ENCODE measurements at places on chromosomes 4 and X.

DNA sequence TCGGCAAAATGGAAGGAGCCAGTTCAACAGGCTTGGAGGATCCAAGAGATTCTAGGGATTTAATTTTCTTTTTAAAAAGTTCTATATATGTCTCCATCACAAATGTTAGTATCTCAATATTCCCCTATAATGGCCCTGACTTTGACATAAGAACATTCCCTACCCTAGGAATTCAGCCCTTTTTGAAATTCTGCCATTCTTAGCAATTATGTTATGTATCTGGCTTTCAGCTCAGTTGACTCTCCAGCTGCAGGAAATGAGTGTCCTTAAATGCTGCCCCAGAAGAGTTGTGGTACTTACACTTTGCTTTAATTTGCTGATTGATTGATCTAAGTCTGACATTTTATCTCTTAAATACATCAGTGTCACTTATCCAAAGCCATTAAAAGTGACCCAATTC is 1454.3 kb downstream of the FSTL5 start:
- no peak for DNase-seq

DNA sequence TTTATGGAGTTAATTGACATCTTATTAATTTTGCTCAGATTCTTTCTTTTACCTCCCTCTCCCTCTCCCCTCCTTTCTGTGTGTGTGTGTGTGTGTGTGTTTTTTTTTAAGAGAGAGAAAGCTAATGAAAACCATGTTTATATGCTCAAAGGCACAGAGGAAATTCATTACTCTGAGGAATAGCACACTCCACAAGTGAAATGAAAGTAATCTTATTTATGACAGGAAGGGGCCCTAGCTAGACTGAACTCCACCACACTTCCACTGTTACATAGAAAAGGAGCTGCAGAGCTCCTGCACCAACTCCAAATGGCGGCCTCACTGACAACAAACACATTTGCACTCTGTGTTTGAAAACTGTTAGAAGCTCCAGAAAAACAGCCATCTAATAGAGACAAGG is 150.6 kb downstream of the RASL11B start:
- DNase-seq = no peak

GRCh38 chr4:71009890-71010588 is 16.6 kb downstream of the DCK start:
- no peak for DNase-seq

DNA sequence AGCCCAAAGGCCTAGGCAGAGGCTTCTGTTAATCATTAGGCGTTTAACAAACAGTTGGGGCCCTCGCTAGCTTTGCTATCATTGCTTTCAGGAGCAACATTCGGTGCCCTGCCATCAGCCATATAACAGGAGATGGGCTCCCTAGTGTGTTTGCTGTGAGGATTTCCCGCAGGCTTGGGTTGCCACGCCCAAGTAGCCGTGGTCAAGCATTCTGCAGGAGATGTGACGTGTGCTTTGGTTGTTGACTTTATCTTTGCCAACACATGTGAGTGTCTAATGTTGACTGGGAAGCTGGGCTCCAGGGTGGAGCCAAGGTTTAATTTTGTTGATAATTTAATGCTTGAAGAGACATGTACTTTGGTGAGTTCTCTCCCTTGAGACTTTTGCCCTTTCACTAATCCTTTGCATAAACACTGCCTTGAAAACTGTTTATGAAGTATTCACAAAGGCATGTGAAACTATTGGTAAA is 184.6 kb upstream of the KIT start:
- no peak for DNase-seq

GRCh38 chr4:107824350-107825071 is at the start of gene SGMS2:
SGMS2 (plus strand) TSS chr4:107824932; CDS start chr4:107895554, 70,622 bp downstream.
- DNase-seq = no peak

GRCh38 chr4:61251129-61251528 is 51.0 kb downstream of the ADGRL3 start:
- DNase-seq = no peak

DNA sequence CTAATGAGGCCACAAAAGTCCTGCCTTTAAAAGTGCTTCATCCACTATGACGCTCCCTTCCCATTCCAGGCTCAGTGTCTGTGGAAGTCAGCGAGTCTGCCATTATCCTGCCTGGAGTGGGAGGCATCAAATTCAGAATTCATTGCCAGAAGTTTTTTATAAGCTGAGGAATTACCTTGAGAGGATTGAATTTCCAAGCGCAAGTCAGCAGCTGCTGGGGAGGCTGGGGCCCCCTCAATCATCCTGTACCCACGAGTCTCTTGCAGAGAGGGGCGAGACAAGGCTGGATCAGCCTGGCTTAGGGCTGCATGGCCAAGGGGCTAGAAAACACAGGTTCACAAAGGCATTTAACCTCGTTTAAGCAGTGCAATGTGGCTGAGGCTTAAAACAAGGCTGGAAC is 170.5 kb upstream of the NOCT start:
- DNase-seq = no peak
